ENCODE measurements at places on chromosomes 6 and 20. TPM values are rescaled to one million over a fixed set of nuclear protein-coding genes. Genes with fewer than 3 reads are reported as not detected.

DNA sequence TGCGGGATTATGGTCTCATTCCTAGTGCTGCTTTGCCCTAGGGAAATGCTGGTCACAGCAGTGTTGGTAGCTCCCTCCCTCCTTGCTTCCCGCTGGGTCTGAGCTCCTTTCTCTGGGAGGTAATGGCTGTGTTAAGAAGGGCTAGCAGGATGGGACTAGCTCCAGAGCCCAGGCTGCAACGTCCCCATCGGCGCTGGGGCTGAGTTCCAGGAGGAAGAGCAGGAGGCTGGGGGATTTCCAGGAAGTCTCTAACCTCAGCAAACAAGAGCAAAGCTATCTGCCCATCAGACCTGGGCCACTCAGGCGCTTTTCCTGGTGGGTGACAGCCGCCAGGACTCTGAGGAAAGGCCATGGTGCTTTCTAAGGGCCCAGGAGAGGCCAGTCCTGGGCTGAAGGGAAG is 174.2 kb downstream of the DLL1 start:
- DNase-seq, result no peak
- H3K4me3 ChIP-seq, result no peak overlapping the region
- H3K27me3 ChIP-seq, result no peaks in the 10 kb centered on the region
- H3K4me1 ChIP-seq, result no peaks in the 10 kb centered on the region
- no peaks in the 10 kb centered on the region for H3K36me3 ChIP-seq

DNA sequence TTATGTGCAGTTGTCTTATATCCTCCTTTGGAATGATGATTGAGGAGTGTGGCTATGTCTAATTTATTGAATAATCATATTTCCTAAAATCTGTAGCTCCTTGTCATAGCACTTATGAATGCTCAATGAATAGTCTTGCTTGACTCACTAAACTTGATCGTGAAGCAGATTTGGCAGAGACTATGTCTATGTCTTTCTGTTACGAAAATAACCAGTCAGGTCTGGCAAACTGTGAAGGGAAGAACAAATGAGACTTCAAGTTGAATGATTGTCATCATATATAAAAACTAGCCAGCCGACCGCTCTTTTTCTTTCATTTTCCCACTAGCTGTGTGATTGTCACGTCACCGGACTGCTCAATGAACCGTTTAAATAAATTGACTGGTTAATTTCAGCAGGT is 1303.9 kb upstream of the GJE1 start:
- H3K27me3 ChIP-seq, result no peaks in the 10 kb centered on the region
- no peak for DNase-seq
- peaks cover 9% of the 10 kb centered on the region for H3K36me3 ChIP-seq

DNA sequence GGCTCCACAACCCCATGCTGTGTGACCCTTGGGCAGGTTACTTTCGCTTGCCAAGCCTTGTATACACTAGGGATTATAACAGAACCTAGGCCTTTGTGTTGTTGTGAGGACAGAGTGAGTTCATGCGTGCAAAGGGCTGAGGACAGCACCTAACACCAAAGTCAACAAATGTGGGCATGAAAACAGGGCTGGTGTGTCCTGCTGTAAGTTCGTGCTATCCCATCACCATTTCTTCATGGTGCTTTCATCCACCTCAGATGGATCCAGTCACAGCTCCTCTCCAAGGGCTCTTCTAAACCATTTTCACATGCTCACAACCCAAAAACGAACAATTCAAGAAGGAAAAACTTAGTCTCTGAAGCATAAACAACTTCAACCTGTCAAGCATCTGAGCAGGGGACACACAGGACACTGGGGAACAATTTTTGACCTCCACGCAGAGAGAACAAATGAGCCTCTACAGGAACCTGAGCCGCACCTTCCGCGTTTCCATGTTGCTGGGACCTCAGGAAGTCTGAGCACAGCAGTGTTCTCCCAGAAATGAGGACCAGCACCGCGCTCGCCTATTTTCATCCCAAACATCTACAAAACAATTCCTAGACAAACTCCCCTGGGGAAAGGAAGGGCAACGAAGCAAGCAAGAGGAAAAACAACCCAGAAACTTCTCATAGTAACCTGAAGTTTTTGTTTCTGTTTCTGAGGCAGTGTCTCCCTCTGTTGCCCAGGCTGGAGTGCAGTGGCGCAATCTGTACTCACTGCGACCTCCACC is 3.1 kb downstream of the LRP11 start:
- H3K4me3 ChIP-seq, result peak overlapping the region; percentile 3
- no peak for DNase-seq
- peaks cover 75% of the 10 kb centered on the region for H3K4me1 ChIP-seq
- no peaks in the 10 kb centered on the region for H3K36me3 ChIP-seq
- H3K27ac ChIP-seq, result peak overlapping the region; percentile 71
- no peaks in the 10 kb centered on the region for H3K27me3 ChIP-seq

DNA sequence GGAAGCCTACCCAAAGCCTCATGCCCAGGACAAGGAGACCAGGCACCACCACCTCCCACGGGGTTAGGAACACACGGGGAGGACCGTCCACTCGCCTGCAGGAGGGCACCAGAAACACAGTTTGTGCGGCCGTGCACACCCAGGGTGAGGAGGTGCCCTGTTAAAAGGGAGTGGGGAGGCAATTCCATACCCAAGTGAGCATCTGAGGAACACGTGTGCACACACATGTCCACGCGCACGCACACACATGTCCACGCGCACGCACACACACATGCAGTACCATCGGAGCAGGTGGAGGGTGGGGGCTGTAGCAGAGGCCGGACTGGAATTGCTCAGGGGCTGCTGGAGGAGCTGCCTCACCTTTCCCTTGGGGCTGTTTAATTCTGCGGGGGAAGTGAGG is 259.4 kb downstream of the TAF4 start:
- H3K36me3 ChIP-seq, result no peaks in the 10 kb centered on the region
- H3K4me1 ChIP-seq, result no peaks in the 10 kb centered on the region
- no peak overlapping the region for H3K27ac ChIP-seq
- no peak overlapping the region for H3K4me3 ChIP-seq
- no peak for DNase-seq

- H3K27ac ChIP-seq, result no peak overlapping the region
- peaks cover 6% of the 10 kb centered on the region for H3K27me3 ChIP-seq
- no peaks in the 10 kb centered on the region for H3K36me3 ChIP-seq
Observed at GRCh38 chr6:38808039-38808438, 92.9 kb downstream of the DNAH8 start.

- H3K27ac ChIP-seq, result peak overlapping the region; percentile 79
- peak; percentile 71 for DNase-seq
- H3K4me3 ChIP-seq, result peak overlapping the region; percentile 46
- peaks cover 28% of the 10 kb centered on the region for H3K4me1 ChIP-seq
Observed at GRCh38 chr20:50824137-50824536, 29.3 kb downstream of the BCAS4 start.

C6orf15 gene
- not detected for total RNA-seq

DNA sequence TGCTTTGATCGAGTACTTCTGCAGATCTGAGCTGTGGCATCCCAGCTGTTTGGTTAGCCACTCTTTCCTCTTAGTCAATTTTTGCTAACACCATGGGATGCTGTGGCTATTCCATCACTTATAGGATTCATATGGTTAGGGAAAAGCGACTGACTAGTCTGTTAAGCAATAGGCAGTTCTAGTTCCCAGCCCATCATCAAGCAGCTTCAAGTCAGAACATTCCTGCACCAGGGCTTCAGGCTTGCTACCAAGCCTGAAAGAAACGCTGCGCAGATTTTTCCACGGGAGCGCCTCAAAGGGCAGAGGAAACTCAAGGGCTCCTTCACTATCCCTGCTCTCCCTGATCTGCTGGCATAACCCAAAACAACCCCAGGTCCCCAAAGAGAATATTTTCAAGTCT is 159.8 kb upstream of the SUPT3H start:
- DNase-seq, result no peak
- H3K4me3 ChIP-seq, result no peak overlapping the region
- peaks cover 36% of the 10 kb centered on the region for H3K4me1 ChIP-seq
- H3K27me3 ChIP-seq, result peaks cover 2% of the 10 kb centered on the region

DNA sequence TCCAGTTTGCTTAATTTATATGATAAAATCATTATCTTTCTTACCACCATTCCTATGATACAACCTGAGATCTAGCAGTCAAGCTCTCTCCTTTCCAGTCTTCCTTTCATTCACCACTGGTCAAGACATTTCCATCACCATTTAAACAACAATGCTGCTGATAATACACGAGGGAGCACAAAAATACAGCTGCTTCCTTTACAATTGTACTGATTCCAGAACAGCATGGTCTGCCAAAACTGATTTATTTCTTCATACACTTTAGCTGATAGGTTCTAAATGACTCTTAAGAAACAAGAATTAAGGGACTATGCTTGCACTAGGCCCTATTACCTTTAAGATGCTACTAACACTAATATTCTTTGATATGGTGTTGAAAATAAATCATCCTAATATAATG is 65.0 kb downstream of the EPM2A start:
- H3K27me3 ChIP-seq, result no peaks in the 10 kb centered on the region
- no peak for DNase-seq
- H3K27ac ChIP-seq, result peak overlapping the region; percentile 93
- H3K4me1 ChIP-seq, result peaks cover 29% of the 10 kb centered on the region

- peaks cover 3% of the 10 kb centered on the region for H3K27me3 ChIP-seq
- H3K4me3 ChIP-seq, result no peak overlapping the region
- DNase-seq, result no peak
- peaks cover 12% of the 10 kb centered on the region for H3K4me1 ChIP-seq
- no peak overlapping the region for H3K27ac ChIP-seq
Observed at GRCh38 chr6:158222066-158222465, 53.9 kb downstream of the GTF2H5 start.
